Dermis blood vessel endothelial cell (primary cell): ENCODE measurements at places on chromosomes 1 and 21. TPM values are rescaled to one million over a fixed set of nuclear protein-coding genes. Genes with fewer than 3 reads are reported as not detected.
A peak's percentile ranks its signal among the peaks of the same experiment; 100 is the strongest.

- peak; percentile 80 for DNase-seq
Measured at GRCh38 chr1:184075055-184076029, 23.8 kb downstream of the TSEN15 start.

DNA sequence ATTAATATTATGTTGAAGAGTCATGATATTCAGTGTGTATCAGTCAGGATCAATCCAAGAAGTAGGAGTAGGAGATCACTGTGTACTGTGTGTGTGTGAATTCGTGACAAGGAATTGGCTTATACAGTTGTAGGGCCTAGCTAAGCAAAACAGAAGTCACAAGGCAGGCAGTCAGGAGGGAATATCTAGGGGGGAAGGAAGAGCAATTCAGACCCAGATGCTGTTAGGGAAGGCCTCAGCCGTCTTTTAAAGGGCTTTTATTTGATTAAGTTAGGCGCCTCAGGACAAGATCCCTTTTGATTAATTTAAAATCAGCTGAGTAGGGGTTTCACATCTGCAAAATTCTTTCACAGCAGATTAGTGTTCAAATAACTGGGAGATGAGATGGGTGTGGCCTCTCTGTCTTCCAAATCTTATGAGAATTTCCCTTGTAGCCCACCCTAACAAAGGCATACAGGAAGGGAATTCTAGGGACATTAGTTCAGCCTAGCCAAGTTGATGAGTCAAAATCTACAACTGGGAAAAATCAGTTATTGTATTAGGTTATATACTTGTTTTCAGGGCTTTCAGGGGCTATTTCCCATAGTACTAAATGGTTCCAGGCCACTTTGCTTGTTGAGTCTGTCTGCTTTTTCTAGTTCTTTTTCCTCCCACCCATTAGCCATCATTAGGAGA is 47.4 kb downstream of the ALG6 start:
- no peak for DNase-seq

DNA sequence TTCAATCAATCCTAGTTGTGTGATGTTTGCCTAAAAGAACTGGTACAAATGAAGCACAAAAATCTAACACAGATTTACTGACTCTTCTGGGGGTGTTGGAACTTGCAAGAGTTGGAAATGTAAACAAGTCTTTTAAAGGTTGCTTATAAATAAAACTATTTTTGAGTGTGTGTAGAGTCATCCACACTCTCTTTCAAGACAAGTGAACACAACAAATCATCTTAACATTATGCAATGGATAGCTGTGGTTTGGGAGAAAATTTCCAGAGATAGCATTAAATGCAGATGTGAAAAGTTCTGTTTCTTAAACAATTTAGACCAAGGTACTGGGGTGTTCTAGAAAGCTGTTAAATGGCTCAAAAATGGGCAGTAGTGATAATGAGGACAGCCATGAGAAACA is 28.7 kb downstream of the C1orf87 start:
- DNase-seq: no peak

CDC20 gene
- 22.1 and 121 TPM in 2 replicates for total RNA-seq

- DNase-seq: peak; percentile 51
Measured at GRCh38 chr1:111737216-111738132, 1.7 kb downstream of the INKA2 start.

GRCh38 chr21:39666026-39666425 is 53.3 kb downstream of the B3GALT5 start:
- DNase-seq: no peak

MMP23B gene
- 0.42 TPM in 1 of 2 replicates, not detected in the other for total RNA-seq
